GM12892 (cell line): ENCODE measurements at places on chromosomes 13 and 19.

- no peak for DNase-seq
These were observed 661.0 kb upstream of the SPRY2 start for GRCh38 chr13:81001828-81002385.

- DNase-seq, result no peak
These were observed 149.5 kb downstream of the DCT start for GRCh38 chr13:94329754-94330551.

- no peak for DNase-seq
These were observed 15.4 kb upstream of the SIGLEC6 start for GRCh38 chr19:51546650-51547396.

- DNase-seq, result no peak
These were observed 1.4 kb downstream of the PSMD8 start for GRCh38 chr19:38375748-38376147.

DNA sequence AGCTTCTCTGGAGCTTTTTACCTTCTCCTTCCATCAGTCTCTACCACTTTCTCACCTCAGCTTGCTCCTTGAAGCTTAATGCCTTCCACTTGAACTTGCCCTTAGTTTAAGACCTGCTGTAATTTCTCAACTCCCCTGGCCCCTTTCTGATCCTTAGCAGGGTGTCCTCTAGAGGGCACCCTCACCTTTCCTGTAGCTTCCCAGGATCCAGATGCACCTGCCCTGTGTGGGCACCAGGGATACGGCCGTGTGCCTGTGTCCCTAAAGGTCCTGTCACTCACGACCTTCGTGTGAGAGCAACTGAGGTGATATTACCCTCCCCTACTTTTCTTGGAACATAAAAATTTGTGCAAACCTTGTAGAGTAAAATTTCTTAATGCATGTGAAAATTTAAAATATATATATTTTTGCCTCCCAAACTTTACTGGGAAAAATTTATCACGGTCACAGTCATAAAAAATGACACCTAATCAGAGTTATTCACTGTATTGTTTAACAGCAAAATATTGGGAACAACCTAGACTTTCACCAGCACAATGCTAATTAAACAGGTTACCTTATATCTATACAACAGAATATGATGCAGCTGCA, 46.4 kb downstream of the PSG3 start:
- no peak for DNase-seq

DNA sequence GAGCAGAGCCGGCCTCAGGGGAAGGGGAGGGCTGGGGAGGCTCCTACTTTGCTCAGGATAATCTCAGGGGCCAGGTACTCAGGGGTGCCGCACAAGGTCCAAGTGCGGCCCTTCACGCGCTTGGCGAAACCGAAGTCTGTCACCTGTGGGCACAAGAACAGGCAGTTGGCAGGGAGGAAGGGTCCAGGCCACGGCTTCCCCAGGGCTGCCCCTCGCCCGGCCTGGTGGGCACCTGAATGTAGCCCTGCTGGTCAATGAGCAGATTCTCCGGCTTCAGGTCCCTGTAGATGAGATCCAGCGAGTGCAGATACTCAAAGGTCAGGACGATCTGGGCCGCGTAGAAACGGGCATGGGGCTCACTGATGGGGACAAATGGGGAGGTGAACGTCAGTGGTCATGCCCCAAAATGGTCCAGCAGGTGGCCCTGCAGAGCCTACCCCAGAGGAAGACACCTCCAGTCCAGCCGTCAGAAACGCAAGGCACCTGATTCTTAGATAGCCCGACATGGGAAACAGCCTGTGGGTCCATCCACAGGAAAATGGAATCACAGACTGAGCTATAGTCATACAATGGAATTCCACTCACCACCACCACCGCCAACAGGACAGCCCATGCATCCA, 7.1 kb upstream of the SAMD1 start:
- no peak for DNase-seq

DNA sequence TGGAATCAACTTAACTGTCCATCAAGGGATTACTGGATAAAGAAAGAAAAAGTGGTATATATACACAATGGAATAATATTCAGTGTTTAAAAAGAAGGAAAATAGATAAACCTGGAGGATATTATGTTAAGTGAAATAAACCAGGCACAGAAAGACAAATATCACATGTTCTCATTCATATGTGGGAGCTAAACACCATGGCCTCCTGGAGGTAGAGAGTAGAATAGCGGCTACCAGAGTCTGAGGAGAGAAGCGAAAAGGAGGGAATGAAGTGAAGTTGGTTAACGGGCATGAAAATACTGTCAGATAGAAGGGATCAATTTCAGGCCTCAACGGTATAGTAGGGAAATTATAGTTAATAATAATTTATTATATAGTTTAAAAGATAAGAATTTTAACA, 147.5 kb upstream of the OBI1 start:
- DNase-seq, result no peak
